ENCODE measurements at places on chromosomes 4 and X. TPM values are rescaled to one million over a fixed set of nuclear protein-coding genes. Genes with fewer than 3 reads are reported as not detected.
A peak's percentile ranks its signal among the peaks of the same experiment; 100 is the strongest.

DNA sequence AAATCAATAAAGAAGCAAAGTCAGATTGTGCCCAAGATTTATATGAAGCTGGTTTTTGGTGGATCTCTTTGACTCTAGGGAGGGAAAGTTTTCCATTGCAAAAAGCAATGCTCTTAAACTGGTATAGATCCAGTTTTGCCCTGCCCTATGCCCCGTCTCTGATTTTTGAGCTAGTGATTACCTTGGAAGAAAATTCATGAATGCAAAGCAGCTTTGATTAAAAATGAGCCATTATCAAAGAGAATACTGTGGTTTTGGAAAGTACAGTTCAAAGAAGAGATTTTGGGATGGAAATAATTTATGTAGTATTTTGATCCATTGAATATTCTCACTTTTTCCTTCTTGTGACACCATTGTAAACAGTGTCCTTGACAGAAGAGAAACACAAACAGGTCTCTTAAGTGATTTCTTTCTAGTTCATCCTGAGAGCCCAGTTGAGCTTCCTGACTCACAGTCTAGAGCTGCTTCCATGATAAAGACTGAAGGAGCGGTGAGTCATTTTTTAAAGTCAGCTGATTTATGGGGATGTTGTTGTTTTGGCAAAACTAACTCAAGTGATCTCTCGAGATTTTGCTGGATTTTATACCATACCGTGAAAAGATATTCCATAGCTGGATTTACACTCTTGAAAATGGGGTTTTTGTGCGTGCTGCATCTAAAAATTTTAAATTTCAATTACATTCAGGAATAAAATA lies 76.7 kb downstream of the AFF1 start:
- H3K36me3 ChIP-seq, result no peaks in the 10 kb centered on the region
- DNase-seq, result no peak
- H3K4me1 ChIP-seq, result peaks cover 49% of the 10 kb centered on the region
- H3K27me3 ChIP-seq, result peaks cover 2% of the 10 kb centered on the region
- no peak overlapping the region for H3K4me3 ChIP-seq

GRCh38 chr4:55633903-55634302 lies 2.2 kb downstream of the NMU start:
- no peak overlapping the region for H3K4me3 ChIP-seq
- DNase-seq, result no peak
- no peak overlapping the region for H3K27ac ChIP-seq
- peaks cover 2% of the 10 kb centered on the region for H3K36me3 ChIP-seq
- H3K4me1 ChIP-seq, result peaks cover 24% of the 10 kb centered on the region
- H3K27me3 ChIP-seq, result peaks cover 53% of the 10 kb centered on the region

- H3K27ac ChIP-seq, result no peak overlapping the region
- DNase-seq, result no peak
- peaks cover 33% of the 10 kb centered on the region for H3K36me3 ChIP-seq
- H3K4me3 ChIP-seq, result no peak overlapping the region
- no peaks in the 10 kb centered on the region for H3K27me3 ChIP-seq
These were observed 81.4 kb downstream of the ANTXR2 start for GRCh38 chr4:79991601-79992000.

Gene GLRA2
- total RNA-seq, result not detected

DNA sequence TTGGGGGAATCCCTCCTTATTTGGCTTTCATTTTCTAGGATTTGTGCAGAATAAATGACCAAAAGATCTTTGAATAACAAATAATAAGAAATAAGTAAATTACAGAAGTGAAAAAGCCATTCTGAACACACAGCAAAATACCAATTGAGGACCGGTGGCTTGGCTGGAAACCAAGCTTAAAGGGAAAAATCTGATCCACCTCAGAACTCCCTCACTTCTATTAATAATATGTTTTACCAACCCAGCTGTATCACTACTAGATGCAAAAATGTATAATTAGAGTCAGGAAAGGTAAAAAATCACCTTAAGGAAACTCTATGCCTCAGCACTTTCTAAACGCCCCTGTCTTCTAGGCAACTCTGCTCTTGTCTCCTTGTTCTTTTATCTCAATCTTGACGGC lies 77.3 kb downstream of the TSPAN5 start:
- no peak for DNase-seq
- H3K4me1 ChIP-seq, result peaks cover 8% of the 10 kb centered on the region
- H3K27ac ChIP-seq, result no peak overlapping the region

DNA sequence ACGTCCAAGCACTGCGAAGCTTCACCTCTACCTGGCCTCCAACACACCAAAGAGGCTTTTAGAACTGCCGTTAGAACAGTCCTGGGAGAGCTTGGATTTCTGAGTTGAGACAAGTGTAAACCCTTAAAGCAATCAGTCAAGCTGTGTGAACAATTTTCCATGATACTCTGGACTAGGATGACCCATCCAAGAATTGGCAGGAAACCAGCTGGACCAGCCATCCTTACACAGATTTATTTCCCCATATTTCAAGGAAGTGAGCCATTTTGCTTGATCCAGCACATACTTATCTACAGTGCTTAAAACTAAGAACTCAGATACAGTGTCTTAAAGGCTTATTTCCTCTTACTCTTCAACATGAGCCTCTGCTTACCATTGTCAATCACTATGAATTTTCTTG lies 340.7 kb upstream of the HS3ST1 start:
- no peak overlapping the region for H3K27ac ChIP-seq
- H3K4me1 ChIP-seq, result peaks cover 8% of the 10 kb centered on the region
- H3K4me3 ChIP-seq, result no peak overlapping the region
- H3K36me3 ChIP-seq, result no peaks in the 10 kb centered on the region

- H3K27ac ChIP-seq, result no peak overlapping the region
- no peaks in the 10 kb centered on the region for H3K27me3 ChIP-seq
- H3K4me1 ChIP-seq, result no peaks in the 10 kb centered on the region
- H3K4me3 ChIP-seq, result no peak overlapping the region
These were observed 25.3 kb upstream of the CT45A1 start for GRCh38 chrX:135688137-135688536.

- no peak overlapping the region for H3K4me3 ChIP-seq
- no peaks in the 10 kb centered on the region for H3K27me3 ChIP-seq
- no peak overlapping the region for H3K27ac ChIP-seq
These were observed 8.9 kb upstream of the CDKL2 start for GRCh38 chr4:75639124-75639695.

DNA sequence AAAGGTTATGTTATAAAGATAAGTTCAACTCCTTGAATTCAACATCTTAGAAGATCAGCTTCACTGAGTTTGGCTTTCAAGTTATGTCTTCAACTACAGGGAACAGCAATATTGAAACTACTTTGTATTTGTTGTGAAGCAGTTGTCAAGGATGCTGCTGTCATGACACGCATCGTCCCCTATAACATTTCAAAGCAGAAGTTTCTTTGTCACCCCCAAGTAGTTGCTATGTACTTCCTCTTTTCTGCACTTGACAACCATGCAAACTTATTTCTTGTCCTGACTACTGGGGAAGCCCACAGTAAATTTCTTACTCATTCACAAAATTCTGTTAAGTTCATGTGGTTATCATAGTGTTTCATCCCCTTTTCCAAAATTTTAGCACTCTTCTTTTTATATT lies 14.3 kb downstream of the ANTXR2 start:
- H3K27ac ChIP-seq, result no peak overlapping the region
- no peak overlapping the region for H3K4me3 ChIP-seq
- no peak for DNase-seq
- H3K36me3 ChIP-seq, result peaks cover 27% of the 10 kb centered on the region
- H3K27me3 ChIP-seq, result no peaks in the 10 kb centered on the region

Gene LAS1L
- total RNA-seq, result 46.8 TPM

DNA sequence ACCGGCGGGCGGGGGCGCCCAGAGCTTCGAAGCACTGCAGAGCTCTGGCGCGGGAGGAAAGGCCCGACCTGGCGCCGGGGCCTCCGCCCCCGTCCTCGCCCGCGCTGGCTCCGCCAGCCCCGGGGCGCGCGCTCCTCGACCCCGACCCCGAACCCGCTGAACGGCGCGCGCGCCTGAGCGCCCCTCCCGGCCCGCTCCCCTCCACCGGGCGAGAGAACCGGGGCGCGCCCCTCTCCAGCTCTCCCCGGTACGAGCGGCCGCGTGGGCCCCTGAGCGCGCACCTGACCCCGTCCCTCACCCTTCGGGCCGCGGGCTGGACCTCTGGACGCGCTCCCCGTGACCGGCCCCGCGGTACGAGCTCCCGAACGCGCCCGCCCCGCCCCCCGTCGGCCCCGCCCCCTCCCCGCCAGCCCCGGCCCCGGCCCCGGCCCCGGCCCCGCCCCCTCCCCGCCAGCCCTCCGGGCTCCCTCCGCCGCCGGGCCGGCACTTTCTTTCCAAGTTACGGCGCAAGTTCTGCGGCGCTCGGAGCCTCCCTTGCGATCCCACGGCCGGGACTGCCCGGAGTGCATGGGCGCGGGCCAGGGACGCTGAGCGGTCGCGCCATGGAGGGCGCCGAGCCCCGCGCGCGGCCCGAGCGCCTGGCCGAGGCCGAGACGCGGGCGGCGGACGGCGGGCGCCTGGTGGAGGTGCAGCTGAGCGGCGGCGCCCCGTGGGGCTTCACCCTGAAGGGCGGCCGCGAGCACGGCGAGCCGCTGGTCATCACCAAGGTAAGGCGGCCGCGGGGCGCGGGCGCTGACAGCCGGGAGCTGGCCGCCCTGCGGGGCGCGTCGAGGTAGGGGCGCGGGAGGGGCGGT lies at the start of gene SHROOM2:
TSS of gene SHROOM2 (plus strand) at position 486 of the 854 bp plus-strand sequence. CDS start at position 603, 117 bp downstream.
- H3K27me3 ChIP-seq, result no peaks in the 10 kb centered on the region
- no peaks in the 10 kb centered on the region for H3K36me3 ChIP-seq
- H3K4me1 ChIP-seq, result peaks cover 18% of the 10 kb centered on the region
- peak within 1 kb of the TSS; percentile 89 for H3K4me3 ChIP-seq
- H3K27ac ChIP-seq, result peak within 1 kb of the TSS; percentile 92

Gene MTMR8
- 3.0 TPM for total RNA-seq

- no peaks in the 10 kb centered on the region for H3K27me3 ChIP-seq
- DNase-seq, result peak; percentile 57
- H3K4me1 ChIP-seq, result peaks cover 42% of the 10 kb centered on the region
These were observed 982 bp downstream of the PDLIM5 start for GRCh38 chr4:94452476-94453371.

Gene THAP9
- 8.8 TPM for total RNA-seq

Gene TREX2
- 0.83 TPM for total RNA-seq

Gene SLC9B1
- total RNA-seq, result 3.2 TPM

DNA sequence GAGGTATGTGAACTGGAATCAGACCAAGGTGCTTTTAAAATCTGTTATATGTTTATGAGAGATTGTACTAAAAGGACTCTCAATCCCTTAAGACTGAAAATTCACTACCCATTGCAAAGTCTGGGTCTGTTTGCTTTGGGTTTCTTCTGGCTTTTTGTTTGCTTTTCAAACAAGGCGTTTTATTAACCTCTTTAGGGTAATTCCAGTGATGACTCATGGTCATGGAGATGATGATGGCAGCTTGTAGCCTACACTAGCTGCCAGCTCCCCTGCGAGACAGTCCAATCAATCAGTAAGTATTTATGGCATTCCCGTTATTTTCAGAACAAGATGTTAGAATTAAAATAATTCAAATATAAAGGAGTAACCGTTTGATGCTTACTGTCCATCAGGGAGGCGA lies 643.8 kb upstream of the FTHL17 start:
- H3K27me3 ChIP-seq, result no peaks in the 10 kb centered on the region
- no peaks in the 10 kb centered on the region for H3K36me3 ChIP-seq
- H3K27ac ChIP-seq, result no peak overlapping the region

GRCh38 chrX:45743081-45743533 lies 542.4 kb upstream of the DIPK2B start:
- DNase-seq, result no peak
- no peak overlapping the region for H3K27ac ChIP-seq
- H3K4me3 ChIP-seq, result no peak overlapping the region
- H3K4me1 ChIP-seq, result peaks cover 13% of the 10 kb centered on the region
- H3K36me3 ChIP-seq, result no peaks in the 10 kb centered on the region

DNA sequence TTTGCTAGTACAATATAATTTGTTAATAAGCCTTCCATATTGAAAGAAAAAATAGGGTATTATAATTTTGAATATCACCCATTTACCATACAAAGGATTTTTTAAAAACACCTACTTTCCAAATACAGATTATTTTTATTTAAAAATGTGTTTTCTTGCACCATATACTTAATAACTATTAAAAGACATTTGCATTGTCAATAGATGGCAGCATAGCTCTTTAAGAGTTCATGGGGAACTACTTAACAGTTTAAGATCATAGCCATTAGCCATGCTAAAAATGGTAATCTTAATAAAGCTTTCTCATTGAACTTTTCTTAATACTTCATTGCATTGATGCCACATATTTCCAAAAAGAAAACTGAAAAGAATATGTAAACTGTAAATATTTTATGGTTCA lies 1995.9 kb downstream of the C4orf33 start:
- no peaks in the 10 kb centered on the region for H3K27me3 ChIP-seq
- H3K4me1 ChIP-seq, result peaks cover 4% of the 10 kb centered on the region
- H3K27ac ChIP-seq, result no peak overlapping the region
- H3K36me3 ChIP-seq, result no peaks in the 10 kb centered on the region
- H3K4me3 ChIP-seq, result no peak overlapping the region

Gene CCDC149
- total RNA-seq, result 15.3 TPM

DNA sequence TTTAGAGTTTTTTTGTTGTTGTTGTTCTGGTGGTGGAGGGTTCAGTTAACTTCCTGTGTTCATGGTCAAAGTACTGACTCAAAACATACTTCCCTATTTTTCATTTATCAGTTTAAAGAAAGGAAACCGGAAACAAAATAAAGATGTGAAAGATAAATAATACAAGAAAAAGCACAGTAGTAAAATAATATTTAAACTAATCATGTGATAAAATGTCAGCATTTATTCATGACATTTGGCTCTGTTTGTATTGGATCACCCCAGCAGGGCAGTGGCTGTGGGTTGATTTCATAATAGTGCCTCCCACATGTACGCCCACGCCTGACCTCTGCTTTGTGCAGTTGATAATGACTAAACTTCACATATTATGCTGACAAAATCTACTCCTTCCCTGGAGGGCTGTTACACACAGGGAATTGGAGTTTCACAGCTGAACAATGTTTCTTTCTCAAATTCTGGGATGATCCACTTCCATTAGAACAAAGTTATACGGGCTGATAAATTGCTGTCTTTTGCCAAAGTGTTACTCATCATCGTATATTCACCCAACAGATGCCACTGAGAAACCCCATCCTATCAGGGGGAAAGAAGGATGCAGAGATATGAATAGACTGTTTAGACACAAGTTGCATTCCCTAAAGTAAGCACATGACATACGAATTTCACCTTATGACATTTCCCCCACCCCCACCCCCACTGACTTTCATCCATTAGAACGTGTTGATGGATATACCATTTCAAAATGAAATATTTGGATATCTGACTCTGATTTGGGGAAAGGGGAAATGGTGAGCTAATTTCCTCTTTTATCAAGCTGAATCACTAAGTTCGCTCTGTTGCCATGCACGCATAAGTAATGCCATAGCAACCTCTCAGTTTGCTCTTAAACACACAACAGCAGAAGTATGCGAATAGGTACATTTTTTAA lies 48.3 kb downstream of the AMELX start:
- DNase-seq, result no peak
- H3K27ac ChIP-seq, result no peak overlapping the region
- no peaks in the 10 kb centered on the region for H3K36me3 ChIP-seq
- H3K4me1 ChIP-seq, result peaks cover 4% of the 10 kb centered on the region
- no peak overlapping the region for H3K4me3 ChIP-seq

GRCh38 chrX:10979956-10980355 lies 131.2 kb upstream of the HCCS start:
- H3K4me1 ChIP-seq, result peaks cover 5% of the 10 kb centered on the region
- no peaks in the 10 kb centered on the region for H3K27me3 ChIP-seq
- DNase-seq, result no peak
- no peaks in the 10 kb centered on the region for H3K36me3 ChIP-seq
- H3K4me3 ChIP-seq, result no peak overlapping the region

Measured in mesothelial cell of epicardium (in vitro differentiated cells).